ENCODE measurements at places on chromosomes 12 and 14.

DNA sequence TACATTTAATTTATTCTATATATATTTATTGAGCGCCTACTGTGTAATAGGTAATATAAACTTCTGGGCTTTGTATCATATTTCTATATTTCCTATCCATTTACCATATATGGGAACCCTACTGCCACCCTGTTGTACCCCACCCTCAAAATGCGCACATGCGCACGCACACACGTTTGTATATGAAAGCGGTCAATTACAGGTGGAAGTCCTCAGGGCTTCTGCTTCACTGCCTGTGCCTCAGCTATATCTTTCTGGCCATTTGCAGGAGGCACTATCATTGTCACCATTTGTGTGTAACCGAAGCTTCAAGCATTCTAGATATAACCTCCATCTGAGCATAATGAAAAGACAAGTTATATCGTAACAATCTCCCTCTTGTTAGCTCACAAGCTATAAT lies 31.3 kb upstream of the KCNMB4 start:
- no peak for DNase-seq

- no peak for DNase-seq
Observed at GRCh38 chr12:13942826-13943225, 38.6 kb downstream of the GRIN2B start.

GRCh38 chr12:4037747-4038312 lies 164.6 kb upstream of the PARP11 start:
- DNase-seq, result peak; percentile 35

- peak; percentile 21 for DNase-seq
Observed at GRCh38 chr14:87045246-87045645, 947.7 kb downstream of the GALC start.

- DNase-seq, result no peak
Observed at GRCh38 chr12:79370021-79370420, 320.7 kb downstream of the PAWR start.

DNA sequence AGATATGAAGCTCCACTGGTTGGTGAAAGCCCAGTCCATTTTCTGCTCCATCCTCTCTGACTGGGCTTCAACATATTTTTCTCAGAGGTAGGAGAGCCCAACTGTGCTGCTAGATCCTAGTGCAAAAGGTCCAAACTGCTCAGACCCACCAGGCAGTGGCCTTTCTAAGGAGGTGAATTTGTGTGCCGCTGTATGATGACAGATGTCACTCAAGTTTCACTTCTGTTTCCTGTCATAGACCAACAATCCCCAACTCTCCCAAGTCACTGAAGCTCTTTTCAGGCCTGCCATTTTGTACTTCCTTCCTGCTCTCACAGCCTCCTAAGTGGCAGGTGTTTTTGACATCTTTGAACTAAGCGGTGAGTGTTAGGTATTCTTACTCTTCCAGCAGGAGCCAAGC lies 16.4 kb upstream of the RNASE4 start:
- no peak for DNase-seq

- DNase-seq, result peak; percentile 31
Observed at GRCh38 chr14:63045612-63046320, 508 bp upstream of the KCNH5 start.

- DNase-seq, result no peak
Observed at GRCh38 chr12:123148223-123148622, 2.7 kb downstream of the PITPNM2 start.

All from fibroblast of skin of right biceps (primary cell).